ENCODE measurements at places on chromosomes 7 and 10.

- no peaks in the 10 kb centered on the region for H3K27me3 ChIP-seq
- H3K4me1 ChIP-seq: no peaks in the 10 kb centered on the region
- H3K36me3 ChIP-seq: peaks cover 11% of the 10 kb centered on the region
- no peak overlapping the region for H3K4me3 ChIP-seq
- no peak overlapping the region for H3K27ac ChIP-seq
- DNase-seq: no peak
Observed at GRCh38 chr7:90923541-90923997, 327.4 kb downstream of the CDK14 start.

- no peaks in the 10 kb centered on the region for H3K36me3 ChIP-seq
- no peak overlapping the region for H3K27ac ChIP-seq
- peaks cover 34% of the 10 kb centered on the region for H3K27me3 ChIP-seq
- DNase-seq: no peak
- H3K4me1 ChIP-seq: peaks cover 6% of the 10 kb centered on the region
- H3K4me3 ChIP-seq: no peak overlapping the region
Observed at GRCh38 chr10:132889556-132889955, 52.8 kb downstream of the CFAP46 start.

GRCh38 chr7:157604661-157605381 lies 268.0 kb downstream of the DNAJB6 start:
- no peaks in the 10 kb centered on the region for H3K4me1 ChIP-seq
- no peak overlapping the region for H3K27ac ChIP-seq
- H3K27me3 ChIP-seq: peaks cover 25% of the 10 kb centered on the region
- DNase-seq: no peak
- no peaks in the 10 kb centered on the region for H3K36me3 ChIP-seq

GRCh38 chr7:27148756-27149641 lies 1.4 kb upstream of the HOXA6 start:
- DNase-seq: no peak
- peak overlapping the region; percentile 21 for H3K4me3 ChIP-seq
- H3K27ac ChIP-seq: no peak overlapping the region
- H3K4me1 ChIP-seq: peaks cover 14% of the 10 kb centered on the region
- peaks cover 2% of the 10 kb centered on the region for H3K36me3 ChIP-seq
- peaks cover 90% of the 10 kb centered on the region for H3K27me3 ChIP-seq

- DNase-seq: no peak
- H3K4me3 ChIP-seq: no peak overlapping the region
- peak overlapping the region; percentile 59 for H3K27ac ChIP-seq
- no peaks in the 10 kb centered on the region for H3K36me3 ChIP-seq
- peaks cover 17% of the 10 kb centered on the region for H3K4me1 ChIP-seq
Observed at GRCh38 chr7:87565877-87566276, 34.8 kb downstream of the ABCB1 start.

- H3K27ac ChIP-seq: no peak overlapping the region
- H3K36me3 ChIP-seq: no peaks in the 10 kb centered on the region
- peaks cover 9% of the 10 kb centered on the region for H3K27me3 ChIP-seq
- H3K4me1 ChIP-seq: no peaks in the 10 kb centered on the region
Observed at GRCh38 chr7:28202222-28202621, 21.6 kb upstream of the JAZF1 start.

DNA sequence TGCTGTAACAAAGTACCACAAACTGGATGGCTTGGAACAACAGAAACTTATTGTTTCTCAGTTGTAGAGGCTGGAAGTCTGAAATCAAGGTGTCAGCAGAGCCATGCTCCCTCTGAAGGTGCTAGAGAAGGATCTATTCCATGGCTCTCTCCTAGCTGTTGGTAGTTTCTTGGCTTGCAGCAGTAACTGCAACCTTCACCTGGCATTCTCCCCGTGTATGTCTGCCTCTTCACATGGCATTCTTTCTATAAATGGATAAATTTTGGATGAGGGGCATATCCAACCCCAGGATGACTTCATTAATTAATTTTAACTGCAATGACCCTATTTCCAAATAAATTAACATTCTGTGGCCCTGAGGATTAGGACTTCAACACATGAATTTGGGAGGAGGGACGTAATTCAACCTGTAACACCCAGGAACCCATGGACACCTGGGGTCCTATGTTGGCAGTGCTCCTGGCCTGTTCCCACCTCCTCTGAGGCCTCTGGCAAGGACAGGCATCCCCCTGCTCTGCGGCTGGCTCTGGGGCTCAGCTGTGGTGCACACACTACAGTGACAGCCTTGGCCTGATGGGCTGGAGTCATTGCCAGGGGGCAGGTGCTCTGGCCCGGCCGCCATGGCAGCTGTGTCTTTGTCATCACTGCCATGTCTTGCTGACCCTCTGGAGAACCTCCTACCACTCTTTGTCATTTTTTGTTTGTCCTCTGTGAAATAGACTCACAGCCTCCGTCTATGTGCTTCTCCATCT lies 30.8 kb downstream of the LSMEM1 start:
- H3K36me3 ChIP-seq: no peaks in the 10 kb centered on the region
- no peak for DNase-seq
- peaks cover 20% of the 10 kb centered on the region for H3K27me3 ChIP-seq

DNA sequence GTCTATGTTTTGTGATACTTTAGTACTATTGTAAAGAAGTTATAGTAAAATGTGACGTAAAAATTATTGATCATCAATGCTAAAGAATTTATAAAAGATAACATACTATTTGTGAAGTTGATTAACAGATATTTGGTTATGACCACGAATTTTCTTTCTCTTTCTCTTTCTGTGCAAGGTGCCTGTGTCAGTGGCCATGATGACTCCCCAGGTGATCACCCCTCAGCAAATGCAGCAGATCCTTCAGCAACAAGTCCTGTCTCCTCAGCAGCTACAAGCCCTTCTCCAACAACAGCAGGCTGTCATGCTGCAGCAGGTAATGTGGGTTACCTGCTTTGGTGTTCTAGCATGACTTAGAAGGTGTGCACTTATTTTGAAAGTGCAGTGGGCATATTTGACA lies 213.7 kb downstream of the FOXP2 start:
- no peaks in the 10 kb centered on the region for H3K36me3 ChIP-seq
- no peaks in the 10 kb centered on the region for H3K27me3 ChIP-seq
- H3K4me1 ChIP-seq: peaks cover 7% of the 10 kb centered on the region
- H3K27ac ChIP-seq: no peak overlapping the region

GRCh38 chr10:113506476-113506875 lies 46.4 kb upstream of the HABP2 start:
- H3K27ac ChIP-seq: no peak overlapping the region
- H3K4me3 ChIP-seq: no peak overlapping the region
- no peak for DNase-seq
- H3K27me3 ChIP-seq: peaks cover 5% of the 10 kb centered on the region

DNA sequence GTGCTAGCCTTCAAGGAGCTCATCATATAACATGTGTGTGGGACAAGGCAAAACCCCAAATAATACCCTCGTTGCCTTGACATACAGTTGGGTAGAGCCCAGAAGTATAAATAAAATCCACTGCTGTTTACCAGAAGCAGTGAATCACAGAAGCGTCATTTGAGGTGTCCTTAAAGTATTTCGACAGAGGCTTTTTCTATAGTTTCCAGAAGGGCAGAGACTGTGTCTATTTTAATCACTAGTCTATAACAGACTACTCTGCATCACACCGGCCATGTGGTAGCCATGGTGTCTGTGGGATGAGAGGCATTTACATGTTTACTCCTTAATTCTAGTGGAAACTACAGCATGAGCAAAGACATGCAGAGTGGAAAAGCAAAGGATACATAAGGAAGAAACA lies 131.3 kb downstream of the CTTNBP2 start:
- DNase-seq: no peak
- H3K27me3 ChIP-seq: no peaks in the 10 kb centered on the region
- peaks cover 2% of the 10 kb centered on the region for H3K4me1 ChIP-seq
- no peak overlapping the region for H3K4me3 ChIP-seq
- H3K36me3 ChIP-seq: no peaks in the 10 kb centered on the region
- peak overlapping the region; percentile 4 for H3K27ac ChIP-seq

- H3K4me1 ChIP-seq: no peaks in the 10 kb centered on the region
- H3K36me3 ChIP-seq: peaks cover 8% of the 10 kb centered on the region
- H3K27ac ChIP-seq: no peak overlapping the region
- no peak for DNase-seq
- H3K4me3 ChIP-seq: no peak overlapping the region
Observed at GRCh38 chr7:63073286-63073685, 925.4 kb upstream of the ZNF722 start.

DNA sequence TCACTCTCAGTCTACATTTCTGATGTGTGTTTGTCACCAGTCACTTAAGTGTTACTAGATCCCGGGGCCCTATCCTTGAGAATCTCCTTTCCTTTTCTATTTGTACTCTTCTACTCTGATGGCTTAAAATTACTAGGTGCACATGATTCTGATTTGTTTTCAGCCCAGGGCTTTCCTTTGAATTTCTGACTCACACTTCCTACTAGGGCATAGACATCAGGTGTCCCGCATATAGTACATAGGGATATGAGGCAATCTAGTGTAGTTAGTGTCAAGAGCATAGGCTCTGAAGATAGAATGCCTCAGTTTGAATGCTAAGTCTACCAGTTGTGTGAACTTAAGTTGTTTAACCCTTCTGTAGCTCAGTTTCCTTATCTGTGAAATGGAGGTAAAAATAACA lies 49.4 kb upstream of the LRRN3 start:
- H3K4me3 ChIP-seq: no peak overlapping the region
- no peaks in the 10 kb centered on the region for H3K27me3 ChIP-seq
- no peaks in the 10 kb centered on the region for H3K4me1 ChIP-seq
- no peak for DNase-seq
- no peak overlapping the region for H3K27ac ChIP-seq
- no peaks in the 10 kb centered on the region for H3K36me3 ChIP-seq

DNA sequence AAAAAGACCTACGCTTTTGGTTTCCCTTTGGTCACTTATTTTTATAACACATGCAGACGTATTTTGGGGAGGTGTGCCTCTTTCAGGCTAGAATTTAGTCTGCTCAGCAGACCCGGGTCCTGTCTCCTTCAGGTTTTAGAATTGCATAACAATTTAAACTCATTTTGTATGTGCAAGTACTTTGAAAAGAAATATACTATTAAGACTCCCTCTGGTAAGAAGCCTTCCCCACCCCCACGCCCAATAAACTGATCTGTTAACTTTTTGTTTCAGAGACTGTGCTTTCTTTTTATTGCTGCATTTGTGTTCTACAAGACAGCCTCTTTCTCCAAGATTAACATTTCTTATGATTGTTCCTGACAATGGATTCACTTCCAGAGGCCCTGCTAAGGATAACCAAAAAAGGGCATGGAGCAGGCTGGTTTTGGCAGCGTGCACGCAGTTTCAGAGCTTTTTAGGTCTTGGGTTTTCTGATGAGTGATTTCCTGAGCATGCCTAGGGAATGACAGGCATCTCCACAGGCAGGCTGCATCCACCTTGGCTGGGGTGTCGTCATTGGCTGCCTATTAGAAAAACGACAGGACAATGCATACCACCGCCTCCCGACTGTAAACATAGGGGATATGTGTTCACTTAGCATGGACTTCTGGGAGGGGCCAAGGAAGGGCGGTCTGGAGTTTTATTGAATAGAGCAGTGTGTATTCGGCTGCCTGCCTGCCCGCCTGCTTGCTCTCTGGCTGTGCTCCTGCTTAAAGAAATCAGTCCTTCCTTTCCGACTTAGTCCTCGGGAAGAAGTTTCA lies at the start of gene CALD1:
CALD1 (plus strand) TSS at position 694 of the 800 bp plus-strand sequence. CDS start 88,100 bp downstream, outside the sequence.
- peak within 1 kb of the TSS; percentile 97 for H3K27ac ChIP-seq
- no peaks in the 10 kb centered on the region for H3K36me3 ChIP-seq
- peaks cover 30% of the 10 kb centered on the region for H3K4me1 ChIP-seq
- DNase-seq: peak; percentile 47
- H3K4me3 ChIP-seq: peak within 1 kb of the TSS; percentile 81

GRCh38 chr10:103941801-103942200 lies 23.8 kb upstream of the STN1 start:
- no peak overlapping the region for H3K27ac ChIP-seq
- H3K4me1 ChIP-seq: no peaks in the 10 kb centered on the region
- H3K27me3 ChIP-seq: peaks cover 2% of the 10 kb centered on the region
- H3K36me3 ChIP-seq: no peaks in the 10 kb centered on the region
- H3K4me3 ChIP-seq: no peak overlapping the region

- H3K27ac ChIP-seq: no peak overlapping the region
- no peaks in the 10 kb centered on the region for H3K27me3 ChIP-seq
- H3K4me3 ChIP-seq: no peak overlapping the region
- no peak for DNase-seq
Observed at GRCh38 chr7:73992101-73992562, 35.8 kb upstream of the ELN start.

GRCh38 chr7:128437426-128438332 lies 18.0 kb upstream of the HILPDA start:
- DNase-seq: no peak
- H3K4me3 ChIP-seq: no peak overlapping the region
- peaks cover 3% of the 10 kb centered on the region for H3K27me3 ChIP-seq
- H3K4me1 ChIP-seq: peaks cover 11% of the 10 kb centered on the region
- no peak overlapping the region for H3K27ac ChIP-seq
- no peaks in the 10 kb centered on the region for H3K36me3 ChIP-seq

- no peak overlapping the region for H3K27ac ChIP-seq
- H3K4me1 ChIP-seq: no peaks in the 10 kb centered on the region
- H3K36me3 ChIP-seq: no peaks in the 10 kb centered on the region
- peaks cover 92% of the 10 kb centered on the region for H3K27me3 ChIP-seq
Observed at GRCh38 chr7:122316467-122317388, 12.2 kb upstream of the FEZF1 start.

- DNase-seq: no peak
- no peaks in the 10 kb centered on the region for H3K36me3 ChIP-seq
- H3K4me1 ChIP-seq: no peaks in the 10 kb centered on the region
- no peak overlapping the region for H3K4me3 ChIP-seq
Observed at GRCh38 chr10:76002262-76002854, 570.9 kb downstream of the LRMDA start.

DNA sequence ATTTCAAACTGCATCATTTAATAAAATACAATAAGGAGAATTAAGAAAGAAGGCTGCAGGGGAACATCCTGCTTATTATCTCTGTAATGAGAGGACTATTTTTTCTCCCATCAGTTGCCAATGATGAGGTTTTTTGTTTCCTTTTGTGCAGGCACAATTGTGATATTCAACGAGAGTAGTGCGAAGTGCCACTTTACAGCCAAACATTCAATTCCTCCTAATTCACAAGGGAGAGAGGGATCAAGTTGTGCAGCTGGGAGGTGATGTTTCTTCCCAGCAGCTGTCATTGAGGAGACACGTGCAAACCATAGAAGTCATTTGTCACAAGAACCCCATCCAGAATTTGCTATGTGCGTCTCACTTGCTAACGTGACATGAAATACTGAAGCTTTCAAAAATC lies 81.6 kb upstream of the ICA1 start:
- DNase-seq: no peak
- H3K4me1 ChIP-seq: peaks cover 10% of the 10 kb centered on the region
- no peak overlapping the region for H3K27ac ChIP-seq
- no peak overlapping the region for H3K4me3 ChIP-seq
- peaks cover 2% of the 10 kb centered on the region for H3K27me3 ChIP-seq

DNA sequence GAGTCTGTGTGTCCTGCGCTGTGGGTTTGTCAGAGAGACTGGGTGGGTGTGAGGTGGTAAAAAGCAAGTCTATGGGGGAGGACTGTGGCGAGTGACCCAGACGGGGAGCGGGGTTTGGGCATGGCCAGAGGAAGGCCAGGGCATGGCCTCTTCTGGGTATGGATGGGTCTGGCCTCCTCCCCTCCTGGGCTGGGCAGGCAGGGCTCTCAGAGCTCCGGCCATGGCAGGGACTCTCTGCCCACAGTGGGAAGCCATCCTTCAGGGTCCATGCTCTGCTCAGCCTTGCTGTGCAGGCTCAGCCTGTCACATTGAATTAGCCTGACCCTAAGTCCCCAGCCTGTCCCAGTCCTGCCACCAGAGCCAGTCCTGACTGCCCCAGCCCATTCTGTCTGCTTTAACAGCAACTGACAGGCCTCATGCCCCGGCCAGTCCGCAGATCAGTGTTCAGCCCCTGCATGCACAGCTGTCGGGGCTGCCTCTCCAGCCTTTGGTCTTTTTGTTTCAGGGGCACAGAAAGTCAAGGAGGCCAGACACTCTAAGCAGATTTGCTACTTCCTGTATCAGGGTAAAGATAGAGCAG lies 7.9 kb downstream of the ANTXRL start:
- H3K4me1 ChIP-seq: no peaks in the 10 kb centered on the region
- H3K27ac ChIP-seq: no peak overlapping the region
- H3K36me3 ChIP-seq: no peaks in the 10 kb centered on the region
- DNase-seq: no peak
- H3K4me3 ChIP-seq: no peak overlapping the region
